Hepatocyte (in vitro differentiated cells): ENCODE measurements at places on chromosomes 13 and 19. TPM values are rescaled to one million over a fixed set of nuclear protein-coding genes. Genes with fewer than 3 reads are reported as not detected.

GRCh38 chr19:48877855-48878195 lies 5.6 kb downstream of the PPP1R15A start:
- peak overlapping the region; percentile 78 for H3K27ac ChIP-seq
- no peaks in the 10 kb centered on the region for H3K36me3 ChIP-seq
- no peak for DNase-seq

DNA sequence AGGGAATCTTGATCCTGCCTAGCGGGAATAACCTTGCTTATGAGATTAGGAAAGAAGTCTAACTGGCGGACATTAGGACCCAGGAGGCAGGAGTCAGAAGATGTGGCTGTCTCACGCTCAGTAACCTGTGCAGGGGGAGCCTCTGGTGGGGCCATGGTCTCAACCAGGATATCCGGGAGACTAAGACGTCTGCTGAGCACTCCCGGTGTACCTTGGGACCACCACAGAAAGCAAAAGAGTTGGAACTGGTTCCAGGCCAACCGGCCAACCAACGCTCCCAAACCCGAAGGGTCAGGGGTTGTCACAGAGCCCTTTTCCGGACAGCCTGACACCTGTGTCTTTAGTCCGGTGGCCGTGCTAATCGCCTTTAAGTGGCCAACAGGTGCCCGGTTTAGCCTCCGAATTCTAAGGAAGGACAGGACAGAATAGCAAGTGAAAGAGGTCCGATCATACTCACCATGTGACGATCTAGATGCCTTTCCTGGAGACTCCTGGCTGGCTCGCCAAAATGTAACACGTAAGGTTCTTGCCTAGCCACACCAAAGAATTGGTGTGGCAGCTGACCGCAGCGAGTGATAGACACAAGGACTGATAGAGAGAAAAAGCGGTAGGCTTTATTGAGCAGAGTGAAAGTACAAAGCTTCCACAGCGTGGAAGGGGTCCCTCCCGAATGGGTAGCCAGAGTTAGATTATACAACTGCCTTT lies 103.9 kb upstream of the DIAPH3 start:
- no peaks in the 10 kb centered on the region for H3K36me3 ChIP-seq
- H3K27me3 ChIP-seq: no peaks in the 10 kb centered on the region
- peak overlapping the region; percentile 56 for H3K4me3 ChIP-seq

DNA sequence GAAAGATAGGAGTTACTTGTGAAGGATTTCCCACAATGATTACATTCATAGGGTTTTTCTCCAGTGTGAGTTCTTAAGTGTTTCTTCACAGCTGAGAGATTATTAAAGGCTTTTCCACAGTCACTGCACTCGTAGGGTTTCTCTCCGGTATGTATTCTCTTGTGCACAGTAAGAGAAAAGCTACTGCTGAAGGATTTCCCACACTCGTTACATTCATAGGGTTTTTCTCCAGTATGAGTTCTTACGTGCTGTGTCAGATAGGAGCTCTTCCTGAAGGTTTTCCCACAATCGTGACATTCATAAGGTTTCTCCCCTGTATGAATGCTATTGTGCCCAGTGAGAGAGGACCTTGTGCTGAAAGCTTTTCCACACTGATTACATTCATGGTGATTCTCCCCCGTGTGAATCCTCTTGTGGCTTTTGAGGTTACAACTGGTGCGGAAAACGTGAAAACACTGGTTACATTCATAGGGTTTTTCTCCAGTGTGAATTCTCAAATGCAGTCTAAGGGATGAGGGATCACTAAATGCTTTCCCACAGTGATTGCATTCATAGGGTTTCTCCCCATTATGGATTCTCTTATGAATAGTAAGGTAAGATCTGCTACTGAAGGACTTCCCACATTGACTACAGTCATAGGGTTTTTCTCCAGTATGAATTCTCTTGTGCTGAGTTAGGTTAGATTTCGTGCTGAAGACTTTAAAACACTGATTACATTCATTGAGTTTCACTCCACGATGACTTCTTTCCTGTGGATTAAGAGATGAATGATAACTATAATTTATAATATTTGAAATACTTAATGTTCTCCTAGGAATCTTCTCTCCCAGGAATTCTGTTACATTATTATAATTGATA lies 20.6 kb downstream of the ZNF558 start:
- no peak for DNase-seq
- no peak overlapping the region for H3K4me3 ChIP-seq
- no peaks in the 10 kb centered on the region for H3K27me3 ChIP-seq
- H3K4me1 ChIP-seq: no peaks in the 10 kb centered on the region
- H3K36me3 ChIP-seq: peaks cover 39% of the 10 kb centered on the region
- no peak overlapping the region for H3K27ac ChIP-seq

The TSKS gene
- not detected in 2 replicates for polyA plus RNA-seq

GRCh38 chr19:46791944-46792343 lies 3.5 kb upstream of the SLC1A5 start:
- DNase-seq: no peak
- no peak overlapping the region for H3K27ac ChIP-seq
- H3K4me3 ChIP-seq: no peak overlapping the region
- peaks cover 9% of the 10 kb centered on the region for H3K4me1 ChIP-seq
- H3K36me3 ChIP-seq: no peaks in the 10 kb centered on the region

- no peak for DNase-seq
- H3K36me3 ChIP-seq: no peaks in the 10 kb centered on the region
- H3K4me1 ChIP-seq: peaks cover 59% of the 10 kb centered on the region
- no peak overlapping the region for H3K4me3 ChIP-seq
- H3K27me3 ChIP-seq: peaks cover 54% of the 10 kb centered on the region
These were observed 8.6 kb downstream of the LYL1 start for GRCh38 chr19:13094106-13094504.

- H3K27ac ChIP-seq: no peak overlapping the region
- no peaks in the 10 kb centered on the region for H3K4me1 ChIP-seq
- no peaks in the 10 kb centered on the region for H3K27me3 ChIP-seq
These were observed 558.2 kb downstream of the IRS2 start for GRCh38 chr13:109228211-109228610.

The LGALS4 gene
- polyA plus RNA-seq: 181 and 199 TPM in 2 replicates

DNA sequence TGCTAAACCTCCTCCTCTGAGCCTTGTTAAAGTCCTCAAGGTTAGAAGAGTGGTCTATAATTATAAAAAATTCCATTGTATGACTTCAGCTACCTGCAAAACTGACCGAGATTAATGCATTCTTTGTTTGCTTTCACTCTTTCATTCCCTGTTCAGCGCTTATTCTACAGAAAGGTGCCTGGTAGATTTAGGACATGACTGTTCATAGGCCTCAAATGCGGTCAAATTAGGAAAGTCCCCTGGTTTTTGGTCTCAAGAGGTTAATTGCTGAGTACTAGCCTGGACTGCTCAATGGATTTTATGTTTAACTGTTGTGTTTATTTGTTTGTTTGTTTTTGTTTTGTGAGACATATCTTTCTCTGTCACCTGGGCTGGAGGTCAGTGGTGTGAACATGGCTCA lies 35.4 kb downstream of the KL start:
- H3K27me3 ChIP-seq: no peaks in the 10 kb centered on the region
- H3K4me1 ChIP-seq: no peaks in the 10 kb centered on the region
- no peak overlapping the region for H3K4me3 ChIP-seq
- H3K27ac ChIP-seq: no peak overlapping the region
- H3K36me3 ChIP-seq: no peaks in the 10 kb centered on the region
